ENCODE measurements at places on chromosomes 1 and 21.

- no peak for DNase-seq
These were observed 35.5 kb downstream of the IGFN1 start for GRCh38 chr1:201226178-201226514.

- no peak for DNase-seq
These were observed 31.5 kb downstream of the OLIG1 start for GRCh38 chr21:33101300-33101911.

DNA sequence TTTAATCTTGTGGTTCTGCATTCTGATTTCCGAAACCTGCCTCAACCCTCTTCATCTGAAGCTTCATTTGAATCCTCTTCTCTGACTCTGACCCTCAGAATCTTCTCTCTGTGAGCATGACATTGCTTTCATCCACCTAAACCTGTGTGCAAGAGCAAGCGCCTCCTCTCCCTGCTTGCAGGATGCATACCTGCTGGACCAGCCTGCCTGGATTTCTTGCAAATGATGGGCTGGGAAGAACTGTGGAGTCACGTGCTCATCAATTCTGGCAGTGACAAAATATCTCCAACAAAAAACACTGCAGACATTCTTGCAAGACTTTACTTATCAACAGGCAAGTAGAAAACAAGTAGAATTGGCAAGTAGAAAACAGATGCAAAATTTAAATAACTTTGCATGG, 20.8 kb upstream of the SLC35F3 start:
- DNase-seq = no peak

DNA sequence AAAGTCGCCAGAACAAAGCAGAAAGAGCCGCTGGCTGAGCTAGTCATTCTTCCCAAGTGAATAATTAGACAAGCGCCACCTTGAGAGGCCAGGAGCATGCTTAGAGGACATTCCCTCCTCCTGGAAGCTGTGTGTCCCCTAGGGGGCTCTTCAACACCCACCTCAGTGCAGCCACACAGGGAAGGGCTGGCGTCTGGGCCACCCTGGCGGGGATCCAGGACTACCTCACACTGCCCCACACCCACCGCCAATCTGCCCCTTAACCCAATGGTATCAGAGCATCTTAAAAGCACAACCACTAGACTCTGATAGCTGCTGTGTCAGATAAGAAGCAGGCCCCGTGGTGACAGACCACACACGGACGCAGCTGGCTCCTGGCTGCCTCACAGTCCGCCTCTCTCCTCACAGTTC, 24.9 kb downstream of the SETD4 start:
- DNase-seq = no peak

- no peak for DNase-seq
These were observed 58.1 kb upstream of the TRAPPC10 start for GRCh38 chr21:43954042-43954441.

GRCh38 chr1:68015971-68016370, 34.5 kb downstream of the DIRAS3 start:
- no peak for DNase-seq

- no peak for DNase-seq
These were observed 4.7 kb upstream of the SLC19A1 start for GRCh38 chr21:45546636-45547544.

GRCh38 chr1:202698276-202698675, 12.0 kb downstream of the SYT2 start:
- no peak for DNase-seq

- DNase-seq = no peak
These were observed 8.3 kb downstream of the RASAL2 start for GRCh38 chr1:178102218-178102617.

- no peak for DNase-seq
These were observed 21.1 kb downstream of the NCF2 start for GRCh38 chr1:183569141-183569540.

GRCh38 chr21:34830386-34831170, 161.8 kb downstream of the CLIC6 start:
- no peak for DNase-seq

DNA sequence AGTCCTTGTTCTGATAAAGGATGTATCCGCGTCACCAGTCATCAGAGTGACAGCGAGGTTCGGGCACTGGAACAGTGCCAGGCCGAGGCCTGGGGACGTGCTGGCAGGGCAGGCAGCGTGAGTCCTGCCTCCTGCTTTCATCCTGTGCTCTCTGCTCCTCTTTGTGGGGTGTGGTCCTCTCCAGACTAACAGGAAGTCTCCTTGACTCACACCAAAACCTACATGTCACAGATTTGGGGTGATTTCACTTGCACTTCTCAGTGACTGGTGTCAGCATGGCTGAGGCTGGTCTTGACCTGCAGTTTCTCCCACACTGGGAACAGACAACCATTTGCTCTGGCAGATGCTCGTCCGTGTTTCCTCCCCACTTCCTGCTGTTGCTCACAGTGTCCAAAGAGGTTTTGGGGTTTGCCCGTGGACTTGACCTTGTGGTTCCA, 8.8 kb upstream of the NLRP3 start:
- DNase-seq = no peak

DNA sequence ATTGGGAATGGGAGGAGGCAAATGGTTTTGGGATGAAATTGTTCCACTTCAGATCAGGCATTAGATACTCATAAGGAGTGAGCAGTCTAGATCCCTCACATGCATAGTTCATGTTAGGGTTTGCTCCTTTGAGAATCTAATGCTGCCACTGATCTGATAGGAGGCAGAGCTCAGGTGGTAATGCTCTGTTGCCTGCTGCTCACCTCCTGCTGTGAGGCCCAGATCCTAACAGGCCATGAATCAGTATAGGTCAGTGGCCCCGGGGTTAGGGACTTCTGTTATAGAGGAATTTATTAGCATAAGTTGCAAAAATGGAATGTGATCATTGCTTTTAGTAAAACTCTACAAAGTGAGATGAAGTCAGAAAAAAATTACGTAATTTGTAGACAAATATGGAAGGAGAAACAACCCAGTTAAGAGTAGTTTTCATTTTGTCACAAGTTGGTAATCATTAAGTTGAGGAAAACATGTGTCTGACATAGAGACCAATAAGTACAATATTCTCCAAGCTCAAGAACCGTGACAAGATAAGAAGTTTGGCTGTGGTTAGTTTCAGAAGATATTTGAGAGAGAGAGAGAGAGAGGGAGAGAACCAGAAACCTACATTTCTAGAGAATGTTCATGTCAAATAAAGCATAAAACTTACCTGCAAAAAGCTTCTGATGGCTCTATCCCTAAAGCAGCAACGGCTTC, 689.7 kb upstream of the PRMT6 start:
- DNase-seq = no peak

GRCh38 chr1:210363119-210363518, 34.4 kb downstream of the HHAT start:
- DNase-seq = no peak

GRCh38 chr1:242467556-242468145, 56.8 kb downstream of the PLD5 start:
- DNase-seq = peak; percentile 35

Data from NCI-H1930 (cell line).